Bladder microvascular endothelial cell (primary cell): ENCODE measurements at places on chromosomes 6 and 20. TPM values are rescaled to one million over a fixed set of nuclear protein-coding genes. Genes with fewer than 3 reads are reported as not detected.

The PTPRA gene
- 19.8 and 29.6 TPM in 2 replicates for total RNA-seq

The C6orf52 gene
- total RNA-seq: 0.32 TPM in 1 of 2 replicates, not detected in the other

The RNF5 gene
- 33.4 and 34.2 TPM in 2 replicates for total RNA-seq

The TMEM217 gene
- total RNA-seq: 6.8 and 28.6 TPM in 2 replicates

The FOXO3 gene
- total RNA-seq: 10.8 and 17.4 TPM in 2 replicates

The SNAI1 gene
- total RNA-seq: 0.65 and 1.4 TPM in 2 replicates

The KCNG1 gene
- 1.3 and 3.4 TPM in 2 replicates for total RNA-seq

The PDRG1 gene
- total RNA-seq: 4.4 and 6.9 TPM in 2 replicates

The KIFC1 gene
- total RNA-seq: 14.0 and 25.6 TPM in 2 replicates

The NRSN1 gene
- not detected in 2 replicates for total RNA-seq

The GLP1R gene
- total RNA-seq: not detected in 2 replicates

The PTGIS gene
- 0.49 and 1.3 TPM in 2 replicates for total RNA-seq

The CCN5 gene
- total RNA-seq: not detected in 2 replicates

The TGM3 gene
- total RNA-seq: not detected in 2 replicates

The COL19A1 gene
- total RNA-seq: not detected in 2 replicates

The TBX18 gene
- total RNA-seq: 0.32 and 31.0 TPM in 2 replicates

The SLC25A27 gene
- total RNA-seq: 2.1 and 3.3 TPM in 2 replicates

The SLC22A2 gene
- not detected in 2 replicates for total RNA-seq

The PSORS1C1 gene
- total RNA-seq: 5.7 and 8.1 TPM in 2 replicates

The CAGE1 gene
- under 0.01 and 0.06 TPM in 2 replicates for total RNA-seq

The CCN6 gene
- total RNA-seq: not detected in 2 replicates

The AKAP12 gene
- total RNA-seq: 143 and 553 TPM in 2 replicates
